ENCODE measurements at places on chromosomes 16 and 17.
A peak's percentile ranks its signal among the peaks of the same experiment; 100 is the strongest.

DNA sequence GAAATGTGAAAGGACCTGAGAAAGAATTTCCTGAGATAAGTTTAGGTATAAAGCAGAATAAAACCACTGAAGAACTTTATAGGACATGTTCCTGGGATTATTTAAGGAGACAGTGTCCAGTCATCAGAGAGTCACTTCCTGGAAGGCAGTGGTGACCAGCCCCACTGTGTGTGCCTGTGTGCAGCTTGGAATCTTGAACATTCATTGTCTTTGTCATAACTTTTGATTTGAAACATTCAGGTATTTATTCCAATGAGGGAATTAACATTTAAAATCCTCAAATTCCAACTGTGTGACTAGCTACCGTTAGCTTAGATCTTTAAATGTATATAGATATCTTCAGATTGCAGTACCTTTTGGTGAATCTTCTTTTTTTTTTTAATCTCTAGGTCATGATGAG lies 61.7 kb upstream of the MRC2 start:
- no peak for DNase-seq

DNA sequence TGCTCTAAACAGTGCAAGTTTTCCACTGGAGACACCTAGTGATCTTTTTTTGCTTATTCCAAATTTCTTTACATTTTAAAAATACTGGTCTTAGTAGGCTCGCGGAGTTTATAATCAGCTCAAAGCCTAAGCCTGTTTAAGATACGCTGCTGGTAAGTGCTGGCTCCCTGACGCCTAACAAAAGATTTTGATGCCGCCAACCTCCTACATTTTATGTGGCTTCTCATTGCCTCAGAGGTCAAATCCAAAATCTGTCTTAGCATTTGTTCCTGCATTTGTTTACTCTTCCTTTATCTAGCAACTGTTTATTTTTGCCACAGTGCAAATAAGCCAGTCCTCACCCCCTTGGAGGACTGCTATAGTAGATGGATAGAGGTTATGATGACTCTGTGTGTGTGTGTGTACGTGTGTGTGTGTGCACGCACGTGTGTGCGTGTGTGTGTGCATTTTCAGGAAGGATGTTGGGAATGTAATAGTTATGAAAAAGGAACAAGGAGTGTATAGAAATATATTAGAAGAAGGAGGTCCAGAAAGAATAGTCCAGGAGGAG lies 24.8 kb downstream of the HS3ST3B1 start:
- DNase-seq, result no peak

DNA sequence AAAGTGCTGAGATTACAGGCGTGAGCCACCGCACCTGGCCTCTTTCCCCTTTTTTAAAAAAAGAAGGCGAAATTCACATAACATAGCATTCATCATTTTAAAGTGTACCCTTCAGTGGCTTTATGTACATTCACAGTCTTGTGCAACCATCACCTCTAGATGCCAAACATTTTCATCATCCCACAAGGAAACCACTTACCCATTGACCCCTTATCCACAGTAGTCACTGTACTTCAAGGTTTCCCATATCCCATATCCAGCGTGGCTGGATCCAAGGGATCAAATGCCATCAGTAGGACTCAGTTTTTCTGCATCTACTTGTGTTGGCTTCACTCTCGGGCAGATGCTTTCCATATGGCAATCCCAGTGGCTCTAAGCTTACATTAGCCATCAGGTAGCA lies 50.3 kb downstream of the BMERB1 start:
- no peak for DNase-seq

DNA sequence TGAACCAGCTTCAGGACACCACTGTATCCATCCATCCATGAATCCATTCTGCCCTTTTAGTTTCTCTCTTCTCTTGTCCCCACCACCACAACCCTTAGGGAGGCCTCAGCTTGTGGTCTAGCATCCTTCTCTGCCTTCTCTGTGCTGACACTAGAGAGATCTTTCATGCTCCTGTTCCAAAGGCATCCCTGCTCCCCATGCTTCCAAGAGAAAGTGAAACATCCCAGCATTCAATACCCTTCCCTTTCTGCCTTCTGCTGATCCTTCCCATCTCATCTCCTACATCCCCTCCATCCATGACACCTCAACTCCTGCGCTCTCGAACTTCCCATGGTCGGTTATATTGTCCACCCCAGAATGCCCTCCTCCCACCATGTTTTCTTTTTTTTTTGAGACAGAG lies 10.0 kb downstream of the RAPGEFL1 start:
- no peak for DNase-seq

DNA sequence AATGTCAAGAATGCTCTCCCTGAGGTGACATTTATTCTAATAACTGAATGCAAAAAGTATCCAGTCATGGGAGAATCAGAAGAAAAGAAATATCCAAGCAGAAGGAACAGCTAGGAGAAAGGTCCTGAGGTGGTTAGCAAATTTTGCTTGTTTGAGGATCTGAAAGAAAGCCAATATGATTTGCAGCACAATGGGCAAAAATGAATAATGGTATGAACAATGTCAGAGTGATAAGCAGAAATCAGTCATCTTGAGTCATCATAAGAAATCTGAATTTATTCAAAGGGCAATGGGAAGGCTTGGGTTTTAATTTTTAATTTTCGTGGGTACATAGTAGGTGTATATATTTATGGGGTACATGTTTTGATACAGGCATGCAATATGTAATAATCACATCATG lies 68.5 kb downstream of the BRIP1 start:
- DNase-seq, result no peak

- DNase-seq, result peak; percentile 62
Measured at GRCh38 chr16:57000271-57001025, 11.1 kb downstream of the NLRC5 start.

- DNase-seq, result no peak
Measured at GRCh38 chr16:1100084-1100800, 4.2 kb upstream of the C1QTNF8 start.

GRCh38 chr16:75458439-75458838 lies 6.0 kb downstream of the TMEM170A start:
- no peak for DNase-seq

DNA sequence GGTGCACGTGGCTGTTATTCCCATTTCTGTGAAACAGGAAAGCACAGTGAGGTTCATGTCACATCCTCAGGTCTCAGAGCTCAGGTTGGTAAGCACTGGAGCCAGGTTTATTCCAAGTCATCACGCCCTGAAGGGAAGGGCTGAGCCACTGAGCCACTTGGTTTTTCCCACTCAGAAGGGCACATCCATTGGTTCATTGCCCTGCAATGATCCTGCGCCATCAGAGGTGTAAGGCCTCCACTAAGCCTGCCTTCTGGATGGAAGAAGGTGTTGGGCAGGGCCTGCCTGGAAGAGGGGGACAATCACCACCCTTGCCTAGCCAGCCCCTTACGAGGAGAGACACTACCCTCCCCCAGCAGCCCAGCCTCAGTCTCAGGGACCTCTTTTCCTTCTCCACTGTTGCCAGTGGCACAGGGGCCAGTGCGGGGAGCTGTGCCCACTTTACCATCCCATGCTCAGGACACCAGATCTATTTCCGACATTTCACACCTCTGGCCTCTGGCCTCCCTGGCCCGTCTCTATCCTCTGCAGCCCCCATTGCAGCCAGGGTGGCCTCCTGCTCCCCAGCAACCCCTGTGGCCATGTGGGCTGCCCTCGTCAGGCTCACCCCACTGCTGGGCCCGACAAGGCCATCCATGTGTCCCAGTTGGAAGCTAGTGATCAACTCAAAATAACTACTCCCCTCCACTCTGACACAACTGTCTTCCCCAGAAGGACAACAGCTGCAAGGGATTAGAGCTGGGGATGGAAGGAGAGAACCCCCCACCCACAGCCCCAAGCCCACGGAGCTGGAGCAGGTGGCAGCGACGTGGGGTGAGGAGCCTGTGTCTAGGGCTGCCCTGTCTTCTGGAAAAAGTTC lies 29.9 kb downstream of the CFAP20 start:
- no peak for DNase-seq

GRCh38 chr16:14449790-14450480 lies 180.1 kb downstream of the PARN start:
- no peak for DNase-seq
